ENCODE measurements at places on chromosomes 3 and 15.

- DNase-seq, result no peak
Measured at GRCh38 chr3:53411371-53411770, 64.0 kb upstream of the DCP1A start.

- no peak for DNase-seq
Measured at GRCh38 chr3:146169891-146170290, 8.9 kb upstream of the PLOD2 start.

GRCh38 chr3:5227812-5228211 is 40.3 kb downstream of the EDEM1 start:
- DNase-seq, result no peak

GRCh38 chr15:80750575-80750974 is 28.6 kb upstream of the CEMIP start:
- DNase-seq, result no peak

- no peak for DNase-seq
Measured at GRCh38 chr3:153287017-153287416, 125.0 kb downstream of the RAP2B start.

GRCh38 chr15:50143255-50143860 is 24.3 kb upstream of the ATP8B4 start:
- DNase-seq, result no peak

GRCh38 chr15:49278751-49279150 is 108.7 kb downstream of the GALK2 start:
- DNase-seq, result no peak

- DNase-seq, result no peak
Measured at GRCh38 chr3:186923241-186923640, 7.1 kb upstream of the ST6GAL1 start.

DNA sequence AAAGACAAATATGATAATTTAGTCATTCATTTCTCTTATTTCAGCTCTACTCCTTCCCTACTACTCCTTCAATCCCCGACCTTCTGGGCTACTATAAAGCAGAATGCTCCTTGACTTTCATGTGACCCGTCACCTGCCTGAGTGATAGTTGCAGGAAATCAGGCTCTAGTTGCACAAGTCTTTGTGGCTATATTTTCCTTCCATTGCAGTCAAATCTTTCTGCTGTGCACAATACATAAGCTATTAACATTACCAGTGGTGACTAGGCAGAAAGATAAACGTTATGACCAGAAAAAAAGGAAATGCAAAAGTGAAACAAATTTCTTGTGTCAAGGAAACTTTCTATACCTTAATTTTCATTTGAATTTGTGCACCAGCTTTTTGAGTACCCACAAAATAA is 2.3 kb downstream of the SUCNR1 start:
- no peak for DNase-seq

DNA sequence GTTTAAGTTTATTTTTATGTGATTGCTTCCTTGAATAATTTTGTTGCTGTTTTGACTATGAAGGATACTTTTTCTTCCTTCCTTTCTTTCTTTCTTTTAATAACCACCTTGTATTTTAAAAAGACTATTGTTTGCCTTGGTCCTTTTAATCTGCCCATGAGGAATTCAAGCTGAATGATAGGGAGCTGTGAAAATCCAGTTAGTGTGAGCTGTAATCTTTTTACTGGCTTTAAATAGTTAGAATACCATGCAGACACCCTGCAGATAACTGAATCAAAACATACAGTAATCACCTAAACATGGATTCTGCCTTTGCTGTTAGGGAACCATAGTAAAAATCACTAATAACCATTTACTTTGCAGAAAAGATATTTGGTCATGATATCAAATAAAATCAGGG is 110.7 kb downstream of the RSRC1 start:
- no peak for DNase-seq

DNA sequence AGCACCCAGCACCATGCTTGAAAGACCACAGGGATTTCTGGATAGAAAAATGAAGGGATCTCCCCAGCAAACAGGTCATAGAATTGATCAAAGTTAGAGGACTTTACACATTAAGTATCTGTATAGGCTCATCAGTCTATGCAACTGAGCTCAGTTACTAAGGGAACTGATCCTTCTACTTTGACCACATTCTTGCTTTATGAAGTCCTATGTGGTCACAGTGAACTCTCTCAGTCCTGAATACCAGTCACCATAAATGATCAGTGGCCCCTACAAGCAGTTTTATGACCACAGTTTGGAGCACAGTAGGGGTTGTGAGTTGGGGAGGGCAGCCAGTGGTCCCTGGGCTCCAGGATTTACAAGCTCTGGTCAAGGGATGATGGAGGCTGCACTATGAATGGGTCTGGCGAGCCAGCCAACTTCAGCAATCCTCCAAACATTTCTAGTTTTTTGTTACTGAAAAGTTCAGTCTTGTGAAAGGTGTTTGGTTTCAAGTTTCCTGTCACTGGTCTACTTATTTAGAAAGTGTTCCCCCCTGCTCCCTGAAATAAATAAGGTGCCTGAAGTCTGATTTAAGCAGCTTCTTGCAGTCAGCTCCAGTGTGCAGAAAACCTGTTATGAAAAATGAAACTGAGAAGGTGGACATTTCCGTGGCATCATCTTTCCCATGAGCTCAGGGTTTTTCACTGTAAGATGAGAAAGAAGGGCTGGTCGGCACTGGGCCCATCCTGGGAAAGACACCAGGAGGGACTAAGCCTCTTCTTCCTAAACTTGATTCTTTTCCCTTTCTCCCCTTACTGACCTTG is 75.5 kb downstream of the DAPK2 start:
- DNase-seq, result no peak

DNA sequence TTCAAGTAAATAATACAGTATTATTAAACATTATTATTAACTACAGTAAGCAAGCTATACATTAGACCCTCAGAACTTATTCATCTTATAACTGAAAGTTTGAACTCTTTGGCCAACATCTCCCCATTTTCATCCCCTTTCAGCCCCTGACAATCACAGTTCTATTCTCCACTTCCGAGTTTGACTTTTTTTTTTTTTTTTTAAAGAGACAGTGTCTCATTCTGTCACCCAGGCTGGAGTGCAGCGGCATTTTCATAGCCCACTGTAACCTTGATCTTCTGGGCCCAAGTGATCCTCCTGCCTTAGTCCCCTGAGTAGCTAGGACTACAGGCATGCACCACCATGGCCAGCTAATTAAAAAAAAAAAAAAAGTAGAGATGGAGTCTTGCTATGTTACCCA is 41.3 kb upstream of the LRIG1 start:
- no peak for DNase-seq

DNA sequence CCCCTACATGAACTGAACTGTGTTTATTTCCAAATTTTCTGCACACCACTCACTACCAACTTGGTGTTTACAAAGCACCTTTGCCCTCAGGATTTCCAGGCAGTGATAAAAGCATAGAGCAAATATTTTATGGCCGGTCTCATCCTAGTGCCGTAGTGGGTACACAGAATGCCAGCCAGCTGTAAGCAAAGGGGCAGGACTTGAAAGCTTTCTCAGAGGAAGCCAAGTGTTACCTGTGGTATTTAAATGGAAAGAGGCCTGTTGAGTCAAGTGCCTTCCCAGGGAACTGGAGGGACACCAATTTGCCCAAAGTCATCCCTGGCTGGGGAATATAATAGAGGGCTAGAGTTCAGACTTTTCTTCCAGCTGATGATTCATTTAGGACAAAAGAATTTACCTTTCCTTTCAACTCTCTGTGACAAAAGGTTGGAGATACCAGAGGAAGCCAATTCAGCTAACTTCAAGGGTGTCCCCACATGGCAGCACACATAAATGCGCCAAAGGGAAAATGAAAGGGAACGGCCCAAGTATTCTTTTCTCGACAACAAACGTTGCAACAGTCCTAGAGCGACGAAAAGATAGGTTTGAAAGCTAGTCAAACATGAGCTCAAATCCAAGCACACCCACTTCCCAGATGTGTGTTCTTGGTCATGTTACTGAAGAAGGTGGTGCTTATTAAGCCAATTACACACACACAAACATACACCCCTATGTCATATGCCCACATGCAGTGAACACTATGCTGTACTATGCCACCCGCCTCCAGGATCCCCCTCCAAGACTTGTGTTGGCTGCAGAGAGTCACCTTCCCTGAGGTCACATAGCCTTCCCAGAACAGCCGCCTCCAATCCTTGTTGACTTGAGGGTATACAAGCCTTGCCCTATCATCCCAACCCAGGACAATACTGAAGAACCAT is 27.7 kb downstream of the MAGI1 start:
- DNase-seq, result no peak

GRCh38 chr3:132222868-132223538 is 94.2 kb upstream of the ACP3 start:
- DNase-seq, result no peak

DNA sequence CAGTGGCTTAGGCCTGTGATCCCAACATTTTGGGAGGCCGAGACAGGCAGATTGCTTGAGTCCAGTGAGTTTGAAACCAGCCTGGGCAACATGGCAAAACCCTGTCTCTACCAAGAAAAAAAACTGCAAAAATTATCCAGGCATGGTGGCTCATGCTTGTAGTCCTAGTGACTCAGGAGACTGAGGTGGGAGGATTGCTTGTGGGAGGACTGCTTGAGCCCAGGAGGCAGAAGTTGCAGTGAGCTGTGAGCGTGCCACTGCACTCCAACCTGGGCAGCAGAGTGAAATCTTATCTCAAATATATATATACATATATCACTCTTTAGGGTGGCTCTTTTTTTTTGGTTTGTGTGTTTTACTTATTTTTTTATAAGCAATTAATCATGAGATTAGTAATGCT is 83.7 kb upstream of the WDR72 start:
- DNase-seq, result no peak

GRCh38 chr3:123862152-123862551 is 22.0 kb downstream of the MYLK start:
- no peak for DNase-seq

DNA sequence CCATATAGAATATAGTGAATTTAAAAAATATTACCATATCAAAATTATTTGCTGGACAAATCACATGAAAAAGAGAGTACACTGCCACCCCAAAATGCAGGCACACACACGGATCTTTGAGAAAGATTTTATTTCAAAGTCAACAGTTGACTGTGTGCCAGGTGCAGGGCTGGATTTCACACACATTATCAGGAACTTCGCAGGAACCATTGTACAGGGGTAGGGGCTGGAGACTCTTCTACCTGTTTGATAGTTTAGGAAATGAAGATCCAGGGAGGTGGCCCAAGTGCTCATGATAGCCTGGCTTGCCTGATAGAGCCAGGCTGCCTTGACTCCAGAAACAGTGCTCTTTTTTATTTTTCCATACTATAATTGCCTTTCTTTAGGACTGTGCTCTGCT is 54.2 kb downstream of the IL1RAP start:
- no peak for DNase-seq

DNA sequence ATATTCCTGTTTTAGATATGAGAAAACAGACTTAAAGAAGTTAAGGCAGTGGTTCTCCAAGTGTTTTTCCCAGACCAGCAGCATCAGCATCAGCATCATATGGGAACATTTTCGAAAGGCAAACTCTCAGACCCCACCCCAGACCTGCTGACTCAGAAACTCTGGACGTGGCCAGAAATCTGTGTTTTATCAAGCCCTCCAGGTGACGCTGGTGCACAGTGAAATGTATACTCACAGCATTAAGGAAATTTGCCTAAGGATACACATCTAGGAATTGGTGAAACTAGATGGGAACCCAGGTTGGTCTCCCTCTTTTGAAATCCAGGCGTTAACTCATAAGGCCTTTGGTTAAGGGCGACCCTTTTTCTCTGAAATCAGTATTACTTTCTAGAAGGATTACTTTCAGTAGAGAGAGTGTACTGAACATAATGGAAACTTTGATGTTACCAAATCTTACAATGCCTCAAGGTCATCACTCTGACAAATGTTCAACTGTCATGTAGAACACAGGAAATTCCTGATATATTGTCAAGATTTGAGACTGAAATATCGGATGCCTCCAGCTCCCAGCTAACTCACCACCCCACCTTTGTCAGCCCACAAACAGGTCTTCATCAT is 910.2 kb downstream of the ROBO1 start:
- DNase-seq, result no peak

All from lower lobe of right lung (tissue), 2 donors.